ENCODE measurements at places on chromosomes 7 and 10.

DNA sequence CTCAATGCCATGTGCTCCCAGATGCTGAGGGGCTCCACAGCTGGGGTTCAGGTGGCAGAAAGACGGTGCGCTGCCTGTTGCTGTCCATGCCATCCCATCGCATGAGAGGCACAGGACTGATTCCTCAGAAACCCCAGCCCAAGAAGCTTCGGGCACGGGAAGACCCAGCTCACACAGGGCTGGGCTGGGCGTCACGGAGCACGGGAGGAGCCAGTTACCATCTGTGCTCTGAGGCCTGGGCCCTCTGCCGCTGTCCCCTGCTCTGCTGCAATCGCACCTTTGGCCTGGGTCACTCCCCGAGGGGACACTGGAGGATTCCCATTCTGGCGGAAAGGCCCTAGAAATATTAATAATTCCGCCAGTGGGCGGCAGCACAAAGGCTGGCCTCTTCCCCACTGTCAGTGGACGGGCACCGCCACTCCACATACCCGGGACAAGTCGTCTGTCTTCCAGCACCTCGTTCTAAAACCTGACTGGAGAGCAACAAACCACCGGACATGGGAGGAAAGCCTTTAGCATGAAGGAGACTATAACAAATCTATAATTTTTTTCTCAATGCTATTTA is 92.1 kb downstream of the PIP4K2A start:
- no peak for DNase-seq

DNA sequence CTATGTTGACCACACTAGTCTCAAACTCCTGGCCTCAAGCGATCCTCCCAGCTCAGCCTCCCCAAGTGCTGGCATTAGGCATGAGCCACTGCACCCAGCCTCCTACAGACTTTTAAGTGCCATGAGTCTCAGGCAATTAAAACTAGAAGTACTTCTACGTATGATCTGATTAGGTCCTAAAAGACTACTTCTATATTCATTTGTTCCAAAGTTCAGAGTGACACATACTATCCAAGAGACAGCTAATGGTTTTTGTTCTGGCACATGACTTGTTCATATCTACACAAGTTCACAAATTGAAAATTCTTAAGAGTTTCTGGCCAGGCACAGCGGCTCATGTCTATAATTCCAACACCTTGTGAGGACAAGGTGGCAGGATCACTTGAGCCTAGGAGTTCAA is 11.7 kb downstream of the ARHGAP19 start:
- DNase-seq: no peak

- DNase-seq: no peak
Observed at GRCh38 chr7:38162036-38162435, 16.0 kb upstream of the STARD3NL start.

DNA sequence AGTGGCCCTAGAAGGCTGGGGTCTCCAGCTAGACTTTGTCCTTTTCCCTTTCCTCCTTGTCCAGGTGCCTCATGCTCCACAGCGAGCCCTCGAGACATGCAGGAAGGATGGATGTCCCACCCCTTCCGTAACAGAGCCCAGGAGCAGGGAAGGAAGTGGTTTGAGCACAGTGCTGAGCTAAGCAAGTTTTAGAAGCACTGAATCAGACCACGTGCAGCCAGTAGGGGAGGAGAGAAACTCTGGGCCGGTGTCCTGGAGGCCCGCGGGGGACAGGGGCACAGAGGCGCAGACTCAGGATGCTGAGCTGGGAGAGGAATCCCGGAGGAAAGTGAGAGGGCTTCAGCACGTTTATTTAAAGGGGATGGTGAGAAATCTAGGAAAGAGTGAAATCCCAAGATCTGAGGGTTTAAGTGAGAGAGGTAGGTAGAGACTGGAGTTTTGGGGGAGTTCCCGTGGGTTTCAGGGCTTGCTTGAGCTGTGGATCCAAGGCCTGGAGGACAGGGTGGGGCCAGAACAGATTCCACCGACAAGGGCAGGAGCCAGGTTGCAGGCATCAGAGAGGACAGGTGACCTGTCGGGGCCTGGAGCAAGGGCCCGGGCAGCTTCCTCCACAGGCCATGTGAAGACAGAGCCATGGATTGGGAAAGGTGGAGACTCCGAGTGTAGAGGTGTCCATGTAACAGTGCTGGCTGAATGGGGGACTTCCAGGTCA is 4.4 kb upstream of the IRF5 start:
- DNase-seq: no peak

DNA sequence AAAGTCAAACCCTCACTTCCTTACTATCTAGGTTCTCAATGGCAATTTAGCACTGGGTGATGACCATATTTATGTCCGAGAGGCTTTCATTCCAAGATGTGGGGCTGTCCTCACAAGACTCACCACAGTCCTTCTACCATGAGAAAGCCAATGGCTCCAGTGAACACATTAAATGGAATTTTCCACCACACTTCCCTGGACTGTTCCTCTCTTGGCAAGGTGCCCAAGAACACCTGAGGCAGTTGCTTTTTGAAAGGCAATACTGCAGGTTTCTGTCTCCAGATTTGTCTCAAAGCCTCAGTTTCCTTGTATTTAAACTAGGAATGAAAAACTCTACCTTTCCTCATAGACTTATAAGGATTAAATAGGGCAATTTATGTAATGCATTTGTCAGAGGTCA is 24.2 kb downstream of the AFAP1L2 start:
- no peak for DNase-seq

Data from stimulated activated CD4-positive, alpha-beta T cell treated with anti-CD3 and anti-CD28 coated beads, TNF-alpha, amount 100 ng/mL, for 24 hours (primary cell).